ENCODE measurements at places on chromosomes 4 and X. TPM values are rescaled to one million over a fixed set of nuclear protein-coding genes. Genes with fewer than 3 reads are reported as not detected.

DNA sequence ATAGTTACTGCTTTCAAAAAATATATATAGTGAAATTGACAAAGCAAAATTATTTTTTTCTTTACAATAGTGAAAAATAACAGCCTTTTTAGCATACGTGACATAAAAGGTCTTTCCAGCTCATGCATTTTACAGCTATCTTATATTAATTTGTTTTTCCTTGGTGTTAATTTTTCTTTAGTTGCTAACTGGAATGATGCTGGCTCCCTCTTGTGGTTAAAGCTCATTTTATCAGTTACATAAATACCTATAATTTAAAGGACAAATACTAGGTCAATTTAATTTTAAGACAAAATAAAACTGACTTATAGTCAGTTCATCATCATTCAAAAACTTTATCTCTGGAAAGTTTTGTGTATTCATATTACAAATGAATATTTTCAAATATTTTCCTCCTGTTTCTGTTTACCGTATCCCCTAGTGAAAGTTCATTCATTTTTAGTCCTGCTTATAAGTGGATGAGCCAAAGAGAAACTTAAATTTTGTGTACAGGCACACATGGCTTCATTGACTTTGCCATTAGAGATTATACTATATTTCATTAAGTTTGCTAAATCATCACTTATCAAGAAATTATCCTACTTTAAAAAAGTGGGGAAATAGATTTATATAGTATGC is 9.9 kb upstream of the ANAPC4 start:
- DNase-seq = no peak

GRCh38 chrX:15269618-15270521 is at the start of gene ASB9:
Gene ASB9 (minus strand): TSS chrX:15270083. CDS start chrX:15269874, 209 bp downstream.
- DNase-seq = peak; percentile 55

DNA sequence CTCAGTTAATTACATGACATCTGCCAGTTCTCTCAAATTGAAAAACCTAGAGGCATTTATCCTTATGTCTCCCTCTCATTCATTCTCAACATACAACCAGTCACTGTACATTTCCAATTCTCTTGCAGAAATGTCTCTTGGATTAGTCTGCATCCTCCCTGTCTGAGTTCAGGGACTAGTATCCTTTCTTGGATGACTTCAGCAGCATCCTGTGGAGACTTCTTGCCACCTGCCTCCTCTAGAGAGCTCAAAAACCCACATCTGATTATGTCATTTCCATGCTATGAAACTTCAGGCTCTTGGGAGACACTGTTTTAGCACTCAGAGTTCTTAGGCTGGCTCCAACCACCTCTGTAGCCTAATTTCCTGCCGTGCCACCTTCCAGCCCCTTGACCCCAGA is 515.1 kb upstream of the DIPK2B start:
- no peak for DNase-seq

GRCh38 chrX:1883772-1884171 is 268.9 kb downstream of the ASMT start:
- no peak for DNase-seq

DNA sequence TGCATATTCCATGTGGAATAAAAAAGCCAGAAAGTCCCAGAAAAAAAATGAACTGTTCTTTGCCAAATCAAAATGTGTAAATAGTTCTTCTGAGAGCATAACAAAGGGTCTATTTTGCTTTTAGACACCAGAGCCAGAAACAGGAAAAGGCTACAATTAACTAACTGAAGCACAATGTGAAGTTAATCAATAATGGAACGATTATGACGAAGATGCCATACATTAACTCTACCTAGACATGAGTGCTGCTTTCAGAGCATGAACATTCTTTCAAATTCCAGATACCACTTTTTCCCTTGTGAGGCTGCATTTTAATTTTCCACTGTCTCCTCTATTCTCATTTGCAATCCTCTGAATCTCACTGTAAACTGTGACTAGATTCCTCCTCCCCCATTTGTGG is 48.7 kb upstream of the PHOX2B start:
- no peak for DNase-seq

DNA sequence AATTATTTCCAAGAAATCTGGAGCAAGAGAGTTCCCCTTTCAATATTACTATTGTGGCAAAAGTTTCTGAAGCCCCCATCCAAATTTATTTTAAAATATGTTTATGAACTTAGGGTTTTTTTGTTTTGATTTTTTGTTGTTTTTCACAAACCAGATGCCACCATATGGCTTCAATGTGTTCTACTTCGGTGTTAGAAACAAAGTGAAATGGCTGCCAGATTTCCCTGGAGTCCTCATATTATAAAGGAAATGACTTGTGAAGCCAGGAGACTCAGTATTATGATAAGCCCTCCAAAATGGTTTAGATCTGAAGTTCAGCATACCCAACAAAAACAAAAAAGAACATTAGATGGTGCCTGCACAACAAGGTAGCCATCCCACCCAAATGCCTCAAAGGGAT is 154.2 kb upstream of the SPANXC start:
- DNase-seq = no peak

DNA sequence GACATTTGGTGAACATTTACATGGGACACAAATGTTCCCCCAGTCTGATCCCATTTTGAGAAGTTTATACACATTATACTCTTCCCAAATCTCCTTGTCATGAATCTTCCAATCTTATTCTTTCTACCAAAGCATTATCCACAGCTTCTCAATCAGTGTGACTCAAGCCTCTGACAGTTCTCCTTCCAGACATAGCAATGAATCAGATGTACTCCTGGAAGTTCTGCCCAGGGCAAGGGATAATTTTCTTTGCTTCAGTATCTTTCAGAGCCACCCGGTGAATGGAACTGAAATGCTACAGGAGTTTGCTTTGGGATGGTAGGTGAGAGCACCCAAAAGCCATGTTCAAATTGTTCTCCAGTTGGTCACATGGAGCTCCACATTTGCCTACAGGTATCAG is 145.5 kb downstream of the ANXA5 start:
- DNase-seq = no peak

DNA sequence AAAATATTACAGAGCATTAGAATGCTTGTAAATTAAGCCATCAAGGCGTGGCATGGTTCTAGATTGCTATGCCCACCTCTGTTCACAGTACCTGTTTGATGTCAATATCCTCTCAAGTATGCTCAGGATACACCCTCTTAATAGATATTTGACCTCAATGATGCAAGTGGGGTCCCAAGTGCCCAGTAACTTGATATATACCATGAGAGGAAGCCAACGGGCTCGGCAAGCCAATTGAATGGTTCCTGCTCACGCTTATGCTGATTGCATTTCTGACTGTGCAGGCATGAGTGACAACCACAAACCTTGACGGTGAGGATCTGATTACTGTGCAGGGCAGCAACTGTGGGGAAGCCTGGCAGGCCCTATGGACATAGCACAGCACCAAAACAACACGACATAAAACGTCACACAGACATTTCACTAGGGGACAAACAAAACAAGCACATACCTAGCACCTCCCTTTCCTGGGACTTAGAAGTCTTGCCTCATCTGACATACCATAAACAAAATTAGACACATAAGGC is 179.1 kb upstream of the ETNPPL start:
- DNase-seq = no peak

The USP17L21 gene
- total RNA-seq = not detected

All from mucosa of gallbladder (tissue), 1 donor.